ENCODE measurements at places on chromosomes 6 and 20. TPM values are rescaled to one million over a fixed set of nuclear protein-coding genes. Genes with fewer than 3 reads are reported as not detected.

SRSF12 gene
- polyA plus RNA-seq, result 1.4 TPM

RXRB gene
- 48.8 TPM for polyA plus RNA-seq

NOTCH4 gene
- polyA plus RNA-seq, result 27.4 TPM

DEFB132 gene
- 0.02 TPM for polyA plus RNA-seq

Data from pancreas (tissue), 10 donors.